ENCODE measurements at places on chromosomes 3 and 15. TPM values are rescaled to one million over a fixed set of nuclear protein-coding genes. Genes with fewer than 3 reads are reported as not detected.

DNA sequence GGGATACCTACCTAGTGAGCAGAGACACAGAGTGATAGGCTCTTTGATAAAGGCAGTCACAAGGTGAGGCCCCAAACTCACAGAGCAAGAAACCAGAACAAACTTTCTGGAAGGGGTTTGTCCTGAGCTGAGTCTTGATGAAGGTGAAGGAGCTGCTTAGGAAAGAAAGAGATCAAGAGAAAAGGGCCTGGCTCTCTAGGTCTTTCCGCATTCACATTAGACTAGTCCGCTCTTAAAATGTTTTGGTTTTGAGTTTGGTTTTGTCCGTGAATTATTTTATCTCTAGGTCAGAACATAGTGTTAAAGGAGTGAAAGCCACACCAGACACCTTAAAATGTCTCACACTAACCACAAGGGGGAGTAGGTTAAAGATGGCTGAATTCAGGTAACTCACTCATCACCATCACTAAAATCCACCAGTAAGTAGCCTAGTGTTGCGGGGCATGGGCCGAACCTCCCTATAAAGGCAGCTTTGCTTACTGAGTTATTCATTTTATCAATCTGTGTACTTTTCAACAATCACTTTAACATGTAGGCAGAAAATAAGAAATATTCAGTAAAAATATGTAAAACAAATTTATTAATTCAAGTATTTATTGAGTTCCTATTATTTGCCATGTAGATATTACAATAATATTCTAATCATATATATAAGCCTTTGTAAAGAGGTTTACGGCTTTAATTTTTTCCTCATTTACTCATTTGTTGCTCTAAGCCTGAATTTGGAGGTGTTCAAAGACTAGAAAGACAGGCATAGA, 121.5 kb upstream of the TSC22D2 start:
- no peaks in the 10 kb centered on the region for H3K4me1 ChIP-seq
- H3K4me3 ChIP-seq: no peak overlapping the region
- no peaks in the 10 kb centered on the region for H3K36me3 ChIP-seq
- peaks cover 14% of the 10 kb centered on the region for H3K27me3 ChIP-seq
- no peak overlapping the region for H3K27ac ChIP-seq
- DNase-seq: peak; percentile 54

- DNase-seq: no peak
- H3K4me1 ChIP-seq: no peaks in the 10 kb centered on the region
- H3K4me3 ChIP-seq: no peak overlapping the region
- H3K27me3 ChIP-seq: no peaks in the 10 kb centered on the region
- H3K27ac ChIP-seq: no peak overlapping the region
These were observed 322.7 kb upstream of the ZNF717 start for GRCh38 chr3:76107935-76108570.

DNA sequence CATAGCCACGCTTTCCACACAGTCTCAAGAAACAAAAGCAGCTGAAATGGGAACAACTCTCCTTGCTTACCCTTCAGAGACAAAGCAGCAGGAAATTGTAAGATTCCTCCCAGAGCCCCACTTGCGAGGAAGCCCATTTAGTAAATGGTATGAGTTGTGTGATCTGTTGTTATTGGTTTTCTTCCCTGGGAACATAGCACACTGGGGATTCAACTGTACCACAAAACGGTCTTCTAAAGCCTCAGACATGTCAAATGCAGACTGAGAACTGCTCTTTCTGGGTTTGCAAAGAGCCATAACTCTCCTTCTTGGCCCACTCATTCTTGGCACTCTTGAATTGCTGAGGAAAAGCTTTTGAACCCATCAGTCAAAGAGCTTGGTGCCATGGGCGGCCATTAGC, 101.0 kb upstream of the COL8A1 start:
- no peaks in the 10 kb centered on the region for H3K36me3 ChIP-seq

Gene INSYN1
- polyA plus RNA-seq: not detected

GRCh38 chr3:9035473-9035872, 72.2 kb upstream of the RAD18 start:
- H3K4me3 ChIP-seq: no peak overlapping the region
- H3K4me1 ChIP-seq: peaks cover 6% of the 10 kb centered on the region
- no peaks in the 10 kb centered on the region for H3K36me3 ChIP-seq
- H3K27ac ChIP-seq: peak overlapping the region; percentile 86

DNA sequence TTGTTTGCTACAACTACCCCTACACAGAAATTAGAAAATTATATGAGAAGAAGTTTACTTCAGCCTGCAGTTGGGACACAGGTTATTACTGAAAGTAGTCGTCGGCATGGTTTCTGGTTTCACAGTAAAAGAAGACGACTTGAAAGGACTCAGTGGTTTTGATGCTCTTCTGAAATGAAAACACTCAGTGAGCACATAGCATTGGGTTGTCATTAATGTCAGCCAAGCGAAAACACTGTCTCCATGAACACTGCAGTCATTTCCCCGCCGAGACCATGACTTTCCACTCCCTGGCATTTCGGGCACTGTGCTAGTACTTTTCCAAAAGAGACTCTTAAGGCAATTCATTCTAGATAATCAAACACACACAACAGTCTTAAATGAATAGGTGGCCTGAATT, 69.2 kb upstream of the ICE2 start:
- H3K27ac ChIP-seq: no peak overlapping the region
- no peak for DNase-seq

DNA sequence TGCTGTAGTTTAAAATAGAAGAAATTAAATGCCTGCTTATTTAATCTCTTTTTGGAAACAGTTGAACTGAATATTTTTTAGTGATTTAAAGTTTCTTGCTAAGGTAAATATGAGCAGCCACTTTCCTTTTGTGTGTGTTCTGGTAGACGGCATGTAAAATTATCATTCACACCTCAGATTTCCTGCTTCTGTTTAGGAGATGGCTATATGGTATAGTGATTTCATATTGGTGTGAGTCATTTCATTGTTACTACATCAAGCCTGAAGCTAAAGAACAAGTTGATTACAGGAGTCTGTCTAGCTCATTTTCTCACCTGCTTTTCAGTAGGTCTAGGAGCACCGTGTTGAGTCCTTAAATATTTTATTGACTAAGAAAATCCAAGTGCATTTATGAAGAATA, 2.2 kb downstream of the LRCH3 start:
- peaks cover 75% of the 10 kb centered on the region for H3K4me1 ChIP-seq
- H3K4me3 ChIP-seq: peak overlapping the region; percentile 54
- peak overlapping the region; percentile 39 for H3K27ac ChIP-seq
- no peaks in the 10 kb centered on the region for H3K27me3 ChIP-seq

- H3K36me3 ChIP-seq: no peaks in the 10 kb centered on the region
- no peaks in the 10 kb centered on the region for H3K4me1 ChIP-seq
- DNase-seq: no peak
- H3K27ac ChIP-seq: no peak overlapping the region
- no peak overlapping the region for H3K4me3 ChIP-seq
These were observed 249.4 kb upstream of the TPM1 start for GRCh38 chr15:62792986-62793751.

- H3K36me3 ChIP-seq: no peaks in the 10 kb centered on the region
- H3K27me3 ChIP-seq: no peaks in the 10 kb centered on the region
- no peaks in the 10 kb centered on the region for H3K4me1 ChIP-seq
- H3K27ac ChIP-seq: no peak overlapping the region
- DNase-seq: no peak
These were observed 22.7 kb upstream of the SLC28A1 start for GRCh38 chr15:84861781-84862180.

GRCh38 chr3:59381282-59381681, 331.5 kb upstream of the CFAP20DC start:
- DNase-seq: no peak
- H3K27ac ChIP-seq: no peak overlapping the region
- H3K4me3 ChIP-seq: no peak overlapping the region
- H3K4me1 ChIP-seq: no peaks in the 10 kb centered on the region
- H3K27me3 ChIP-seq: no peaks in the 10 kb centered on the region

DNA sequence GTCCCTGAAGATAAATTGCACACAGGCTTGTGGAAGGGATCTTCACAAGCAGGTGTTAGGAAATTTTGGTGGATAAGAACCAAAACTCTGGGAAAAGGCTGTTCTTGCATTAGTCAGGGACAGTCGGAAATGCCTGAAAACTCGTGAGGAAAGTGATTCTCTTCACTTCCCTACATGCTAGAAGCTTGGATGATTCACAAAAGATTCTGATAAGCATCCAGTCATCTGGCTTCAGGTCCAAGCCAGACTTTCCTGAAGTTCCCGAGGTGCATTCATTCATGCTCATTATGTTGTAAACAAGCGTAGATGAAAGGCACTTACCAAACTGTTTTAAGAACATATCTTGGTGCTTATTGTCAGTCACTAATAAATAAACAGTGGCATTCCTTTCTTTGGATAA, 1028.7 kb downstream of the NTRK3 start:
- H3K4me1 ChIP-seq: no peaks in the 10 kb centered on the region
- no peak overlapping the region for H3K27ac ChIP-seq
- no peaks in the 10 kb centered on the region for H3K27me3 ChIP-seq
- no peak for DNase-seq

GRCh38 chr15:43868406-43868805, 41.6 kb downstream of the WDR76 start:
- peaks cover 8% of the 10 kb centered on the region for H3K4me1 ChIP-seq
- H3K36me3 ChIP-seq: no peaks in the 10 kb centered on the region
- H3K27me3 ChIP-seq: no peaks in the 10 kb centered on the region
- H3K4me3 ChIP-seq: no peak overlapping the region
- peak overlapping the region; percentile 17 for H3K27ac ChIP-seq

- no peak overlapping the region for H3K27ac ChIP-seq
- DNase-seq: no peak
- peaks cover 44% of the 10 kb centered on the region for H3K4me1 ChIP-seq
- no peaks in the 10 kb centered on the region for H3K27me3 ChIP-seq
- H3K36me3 ChIP-seq: no peaks in the 10 kb centered on the region
These were observed 33.8 kb downstream of the SLC9A9 start for GRCh38 chr3:143814443-143814889.

Gene ANKRD63
- polyA plus RNA-seq: not detected

Gene ONECUT1
- not detected for polyA plus RNA-seq

DNA sequence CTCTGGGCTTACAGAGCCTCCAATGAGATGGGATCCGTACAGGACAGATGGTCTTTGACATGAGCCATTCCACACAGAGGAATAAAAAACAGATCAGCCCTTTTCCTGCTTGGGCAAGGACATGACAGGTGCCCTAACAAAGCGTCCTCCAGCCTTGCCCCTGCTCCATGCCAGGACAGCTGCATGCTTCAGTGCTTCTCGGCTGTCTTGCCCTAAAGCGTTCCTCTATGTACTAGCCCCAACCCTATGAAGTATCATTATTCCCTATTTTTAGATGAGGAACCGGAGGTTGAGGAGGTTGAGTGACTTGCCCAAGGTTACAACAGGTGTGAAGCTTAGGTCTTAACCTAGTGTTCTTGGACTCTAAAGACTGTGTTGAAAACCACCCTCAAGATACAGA, 10.5 kb downstream of the POMGNT2 start:
- H3K4me1 ChIP-seq: peaks cover 6% of the 10 kb centered on the region
- no peak overlapping the region for H3K4me3 ChIP-seq
- no peaks in the 10 kb centered on the region for H3K27me3 ChIP-seq
- no peak for DNase-seq

Gene TMEM207
- polyA plus RNA-seq: not detected

Gene VIPR1
- 3.0 TPM for polyA plus RNA-seq

DNA sequence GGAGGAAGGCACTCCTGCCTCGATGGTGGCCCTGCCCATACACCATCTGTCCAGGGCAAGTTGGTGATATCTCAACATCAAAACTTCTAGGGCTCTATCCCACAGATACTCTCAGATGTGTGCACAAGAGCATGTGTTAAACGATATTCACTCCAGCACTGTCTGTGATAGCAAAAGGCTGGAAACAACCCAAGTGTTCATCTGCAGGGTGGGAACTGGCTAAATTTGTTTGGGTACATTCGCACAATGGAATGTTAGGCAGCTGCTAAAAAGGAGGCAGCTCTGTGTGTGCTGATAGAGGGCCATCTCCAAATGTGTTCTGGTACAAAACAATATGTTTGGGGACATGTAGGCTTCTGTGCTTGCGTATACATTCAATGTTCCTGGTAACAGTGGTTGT, 19.8 kb downstream of the IGDCC4 start:
- DNase-seq: no peak
- peaks cover 3% of the 10 kb centered on the region for H3K4me1 ChIP-seq
- no peak overlapping the region for H3K27ac ChIP-seq
- no peak overlapping the region for H3K4me3 ChIP-seq
- peaks cover 28% of the 10 kb centered on the region for H3K27me3 ChIP-seq

GRCh38 chr3:132871956-132872355, 149.7 kb upstream of the NPHP3 start:
- DNase-seq: no peak
- H3K27ac ChIP-seq: no peak overlapping the region
- no peaks in the 10 kb centered on the region for H3K4me1 ChIP-seq
- H3K36me3 ChIP-seq: no peaks in the 10 kb centered on the region
- no peak overlapping the region for H3K4me3 ChIP-seq

DNA sequence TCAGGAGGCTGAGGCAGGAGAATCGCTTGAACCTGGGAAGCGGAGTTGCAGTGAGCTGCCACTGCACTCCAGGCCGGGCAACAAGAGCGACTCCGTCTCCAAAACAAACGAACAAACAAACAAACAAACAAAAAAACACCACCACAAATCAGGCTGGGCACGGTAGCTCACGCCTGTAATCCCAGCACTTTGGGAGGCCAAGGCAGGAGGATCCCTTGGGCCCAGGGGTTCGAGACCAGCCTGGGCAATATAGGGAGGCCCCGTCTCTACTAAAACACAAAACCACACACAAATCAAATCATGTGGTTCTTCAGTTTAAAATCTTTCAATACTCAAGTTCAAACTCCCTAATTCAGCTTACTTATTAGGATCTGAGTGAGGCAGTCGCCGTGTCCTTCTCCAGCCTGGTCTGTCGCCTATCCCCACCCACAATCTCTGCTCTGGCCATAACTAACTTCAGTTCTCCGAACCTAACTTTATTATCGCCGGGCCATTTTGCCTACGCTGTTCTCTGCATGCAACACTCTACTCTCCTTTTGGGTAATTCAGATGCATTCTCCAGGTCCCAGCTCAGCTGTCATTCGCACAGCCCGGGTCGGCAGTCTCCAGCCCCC, 660 bp upstream of the RTF1 start:
- H3K27ac ChIP-seq: peak overlapping the region; percentile 91
- no peaks in the 10 kb centered on the region for H3K27me3 ChIP-seq
- H3K4me3 ChIP-seq: peak overlapping the region; percentile 96

Gene PPP2R3A
- polyA plus RNA-seq: 0.12 TPM

Gene COPG1
- 53.8 TPM for polyA plus RNA-seq

GRCh38 chr3:149216193-149216869, 5.3 kb downstream of the CP start:
- no peaks in the 10 kb centered on the region for H3K36me3 ChIP-seq
- no peaks in the 10 kb centered on the region for H3K4me1 ChIP-seq
- H3K4me3 ChIP-seq: no peak overlapping the region
- DNase-seq: no peak
- H3K27me3 ChIP-seq: no peaks in the 10 kb centered on the region

Gene GALNT15
- not detected for polyA plus RNA-seq

DNA sequence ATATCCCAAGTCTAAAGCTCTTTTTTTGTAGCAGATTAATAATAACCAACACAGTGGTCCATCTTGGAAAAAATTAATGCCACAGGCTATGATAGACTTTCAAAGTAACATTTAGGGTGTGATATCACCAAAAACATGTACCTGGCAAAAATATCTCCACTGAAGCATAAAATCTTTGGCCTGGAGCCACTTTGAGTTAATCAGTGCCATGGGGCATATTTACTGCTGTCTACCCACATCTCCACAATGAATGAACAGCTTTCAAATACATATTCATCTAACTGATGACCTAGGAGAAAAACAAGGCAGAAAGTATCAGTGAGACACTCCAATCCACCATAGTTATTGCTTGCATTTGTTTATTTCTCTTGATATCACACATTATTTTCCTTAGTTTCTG, 296.0 kb upstream of the MDFIC2 start:
- DNase-seq: no peak
- no peaks in the 10 kb centered on the region for H3K36me3 ChIP-seq
- H3K27me3 ChIP-seq: no peaks in the 10 kb centered on the region
- H3K27ac ChIP-seq: no peak overlapping the region
- no peaks in the 10 kb centered on the region for H3K4me1 ChIP-seq
- H3K4me3 ChIP-seq: no peak overlapping the region
